Left ventricle myocardium inferior (tissue), 1 donor: ENCODE measurements at places on chromosomes 16 and 17. TPM values are rescaled to one million over a fixed set of nuclear protein-coding genes. Genes with fewer than 3 reads are reported as not detected.
A peak's percentile ranks its signal among the peaks of the same experiment; 100 is the strongest.

- no peak overlapping the region for H3K27ac ChIP-seq
- H3K27me3 ChIP-seq: peaks cover 13% of the 10 kb centered on the region
- H3K4me3 ChIP-seq: no peak overlapping the region
Observed at GRCh38 chr16:28310796-28311195, 18.5 kb downstream of the SBK1 start.

Gene SYT17
- total RNA-seq: 0.49 TPM

DNA sequence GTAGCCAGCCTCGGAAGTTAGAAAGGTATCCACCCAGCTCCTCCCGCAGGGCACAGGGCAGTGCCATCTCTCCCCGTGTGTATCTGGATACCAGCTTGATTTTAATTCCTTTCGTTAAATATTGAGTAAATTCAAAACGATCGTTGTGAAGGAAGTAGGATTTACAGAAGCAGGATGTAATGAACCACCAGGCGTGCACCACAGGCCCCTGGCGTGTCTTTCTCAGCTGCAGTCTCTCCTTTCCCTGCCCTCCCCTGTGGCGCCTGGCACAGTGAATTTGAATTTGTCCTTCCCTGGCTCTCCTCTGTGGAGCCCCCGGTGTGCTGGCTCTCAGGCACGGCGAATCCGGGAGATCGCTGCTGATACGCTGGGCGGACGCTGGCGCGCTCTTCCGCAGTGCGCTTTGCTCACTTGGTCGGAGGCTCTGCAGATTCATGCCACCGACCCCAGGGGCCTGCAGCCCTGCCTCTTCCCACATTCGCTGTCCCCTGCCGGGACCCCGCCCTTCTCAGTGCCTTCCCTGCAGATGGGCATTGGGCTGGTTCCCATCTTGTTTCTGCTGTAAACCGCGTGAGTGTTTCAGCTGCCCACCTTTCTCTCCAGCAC lies 164.6 kb downstream of the RPTOR start:
- no peaks in the 10 kb centered on the region for H3K4me1 ChIP-seq
- no peak overlapping the region for H3K27ac ChIP-seq
- H3K27me3 ChIP-seq: no peaks in the 10 kb centered on the region
- H3K4me3 ChIP-seq: no peak overlapping the region
- peaks cover 18% of the 10 kb centered on the region for H3K36me3 ChIP-seq

Gene TRPV3
- total RNA-seq: 1.0 TPM

GRCh38 chr17:21204935-21205334 lies 9.0 kb downstream of the TMEM11 start:
- H3K4me3 ChIP-seq: no peak overlapping the region
- H3K27ac ChIP-seq: no peak overlapping the region
- peaks cover 95% of the 10 kb centered on the region for H3K4me1 ChIP-seq
- peaks cover 21% of the 10 kb centered on the region for H3K36me3 ChIP-seq

DNA sequence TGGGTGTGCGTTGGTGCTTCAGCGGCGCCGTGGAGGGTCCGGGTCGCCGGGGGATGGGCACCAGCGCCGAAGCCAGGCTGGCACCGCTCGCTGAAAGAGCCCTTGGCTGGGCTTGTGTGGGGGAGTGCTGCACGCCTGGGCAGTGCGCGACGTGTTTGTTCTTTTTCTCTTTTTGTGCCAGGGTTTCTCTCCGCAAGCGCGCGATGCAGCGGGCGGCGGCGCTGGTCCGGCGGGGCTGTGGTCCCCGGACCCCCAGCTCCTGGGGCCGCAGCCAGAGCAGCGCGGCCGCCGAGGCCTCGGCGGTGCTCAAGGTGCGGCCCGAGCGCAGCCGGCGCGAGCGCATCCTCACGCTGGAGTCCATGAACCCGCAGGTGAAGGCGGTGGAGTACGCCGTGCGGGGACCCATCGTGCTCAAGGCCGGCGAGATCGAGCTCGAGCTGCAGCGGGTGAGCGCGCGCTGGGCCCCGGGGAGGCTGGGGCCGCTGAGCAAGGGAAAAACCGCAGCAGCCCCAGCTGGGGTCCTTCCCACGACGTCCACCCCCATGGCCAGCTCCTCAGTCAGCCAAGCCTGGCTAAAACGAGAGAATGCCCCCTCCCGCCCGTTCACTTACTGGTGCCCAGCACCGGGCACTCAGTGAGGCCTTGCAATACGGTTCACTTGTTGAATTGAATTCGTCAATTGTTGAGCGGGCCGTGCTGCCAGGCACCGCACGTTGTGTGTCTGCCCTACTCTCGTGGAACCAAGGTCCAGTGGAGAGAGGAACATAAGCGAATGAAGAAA lies 541 bp downstream of the GPT2 start:
- no peak for DNase-seq
- H3K4me1 ChIP-seq: peaks cover 26% of the 10 kb centered on the region
- H3K4me3 ChIP-seq: peak overlapping the region; percentile 97
- H3K27me3 ChIP-seq: peaks cover 8% of the 10 kb centered on the region

DNA sequence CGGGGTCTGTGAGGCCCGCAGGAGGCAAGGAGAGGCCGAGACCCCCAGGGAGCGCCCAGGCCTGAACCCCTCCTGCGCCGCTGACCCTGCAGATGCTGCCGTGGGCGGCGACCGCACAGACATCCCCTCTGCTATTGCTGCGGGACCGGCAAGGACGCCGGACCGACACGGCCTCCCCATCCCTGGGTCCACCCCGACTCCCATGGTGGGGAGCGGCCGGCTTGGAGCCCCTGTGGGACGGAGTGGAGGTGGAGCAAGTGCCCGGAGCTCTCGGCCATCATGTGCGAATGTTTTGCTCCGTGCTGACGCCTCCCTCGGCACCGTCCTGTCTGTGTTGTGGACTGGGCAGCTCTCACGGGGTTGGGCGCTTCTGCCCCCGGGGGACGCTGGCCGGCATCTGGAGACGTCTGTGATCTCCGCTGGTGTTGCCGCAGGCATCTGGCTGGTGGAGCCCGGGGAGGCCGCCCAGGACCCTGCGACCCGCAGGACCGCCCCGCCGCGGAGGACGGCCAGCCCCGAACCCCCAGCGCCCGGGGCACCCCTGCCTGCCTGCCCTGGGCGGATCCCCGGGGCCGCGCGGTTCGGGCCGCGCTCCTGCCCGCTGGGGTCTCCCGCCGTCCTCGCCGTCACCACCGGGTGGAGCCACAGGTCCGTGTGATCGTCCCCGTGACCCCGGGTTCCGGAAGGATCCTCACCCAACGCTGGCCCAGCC lies 12.8 kb upstream of the GNG13 start:
- H3K27ac ChIP-seq: no peak overlapping the region
- H3K27me3 ChIP-seq: peaks cover 70% of the 10 kb centered on the region
- peaks cover 15% of the 10 kb centered on the region for H3K4me1 ChIP-seq
- no peaks in the 10 kb centered on the region for H3K36me3 ChIP-seq
- DNase-seq: peak; percentile 46
- H3K4me3 ChIP-seq: peak overlapping the region; percentile 55

DNA sequence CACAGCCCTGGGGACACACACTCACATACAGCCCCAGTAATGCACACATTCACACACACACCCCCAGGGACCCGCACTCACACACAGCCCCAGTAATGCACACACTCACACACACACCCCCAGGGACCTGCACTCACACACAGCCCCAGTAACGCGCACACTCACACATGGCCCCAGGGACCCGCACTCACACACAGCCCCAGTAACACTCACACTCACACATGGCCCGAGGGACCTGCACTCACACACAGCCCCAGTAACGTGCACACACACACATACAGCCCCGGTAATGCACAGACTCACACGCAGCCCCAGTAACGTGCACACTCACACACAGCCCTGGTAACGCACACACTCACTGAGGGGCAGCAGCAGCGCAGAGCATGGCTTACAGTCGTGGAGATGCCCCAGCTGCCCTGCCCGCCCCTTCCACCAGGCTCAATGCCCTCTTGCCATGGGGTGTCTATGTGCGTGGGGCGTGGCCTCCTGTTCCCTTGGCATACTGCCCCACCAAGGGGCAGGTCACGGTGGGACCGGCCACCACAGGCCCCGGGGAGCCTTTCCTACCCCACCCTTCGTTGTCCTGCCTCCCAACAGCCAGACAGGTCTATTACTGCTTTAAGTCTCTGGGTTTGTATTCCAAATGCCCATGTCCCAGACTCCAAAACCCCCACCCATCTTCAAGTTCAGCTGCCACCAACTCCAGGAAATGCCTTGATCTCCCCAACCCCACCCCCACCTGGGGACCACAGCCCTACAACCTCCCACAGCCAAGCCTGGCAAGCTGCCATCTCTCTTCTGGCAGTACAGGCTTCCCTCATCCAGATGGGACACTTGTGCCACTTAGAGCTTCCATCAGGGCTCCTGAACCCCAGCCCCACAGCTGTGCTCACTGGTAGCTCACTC lies 2.7 kb downstream of the CCDC102A start:
- H3K4me3 ChIP-seq: peak overlapping the region; percentile 9
- H3K36me3 ChIP-seq: no peaks in the 10 kb centered on the region
- no peaks in the 10 kb centered on the region for H3K27me3 ChIP-seq

DNA sequence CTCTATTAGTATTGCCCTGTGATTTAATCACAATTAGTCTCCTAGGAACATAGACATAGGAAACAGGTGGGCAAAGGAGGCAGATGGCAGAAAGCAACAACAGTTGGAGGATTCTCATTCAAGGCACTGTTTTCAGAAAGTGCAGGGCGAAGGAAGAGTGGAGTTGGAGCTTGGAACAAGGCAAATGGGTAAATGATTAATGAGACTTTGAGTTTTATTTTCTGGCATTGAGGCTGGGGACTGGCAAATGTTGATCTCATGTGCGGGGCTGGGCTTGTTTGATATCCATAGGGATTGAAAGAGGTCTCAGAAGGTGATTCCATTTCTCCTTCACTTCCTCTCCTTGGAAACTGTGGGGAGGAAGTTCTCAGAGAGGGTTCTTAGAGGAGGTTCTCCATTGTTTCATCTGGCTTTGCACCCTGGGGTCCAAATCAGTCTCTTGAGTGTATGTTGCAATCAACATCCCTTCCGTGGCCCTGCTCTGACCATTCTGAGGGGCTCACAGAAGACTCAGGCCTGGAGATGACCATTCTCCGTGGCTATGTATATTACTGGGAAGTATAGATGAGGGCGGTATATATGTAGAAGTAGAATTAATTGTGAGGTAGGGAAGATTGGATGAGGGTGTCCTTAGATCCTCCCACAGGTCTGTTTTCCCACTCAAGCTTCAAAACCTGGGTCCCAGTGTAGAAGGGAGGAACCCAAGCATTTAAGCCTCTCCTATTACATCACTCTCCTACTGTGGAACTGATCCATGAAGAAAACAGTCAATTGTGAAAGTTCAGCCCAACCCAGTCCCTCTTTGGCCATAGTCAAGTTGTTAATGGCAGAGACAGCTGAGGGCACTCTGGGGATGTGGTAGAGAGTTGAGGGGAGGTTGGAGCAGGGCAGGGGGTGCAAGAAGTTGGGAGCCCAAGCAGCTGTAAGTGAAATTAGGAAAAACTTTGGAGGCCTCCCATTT lies 36.5 kb upstream of the SRSF1 start:
- no peak for DNase-seq
- H3K4me3 ChIP-seq: no peak overlapping the region
- H3K36me3 ChIP-seq: no peaks in the 10 kb centered on the region
- no peak overlapping the region for H3K27ac ChIP-seq
- peaks cover 26% of the 10 kb centered on the region for H3K27me3 ChIP-seq
- H3K4me1 ChIP-seq: peaks cover 18% of the 10 kb centered on the region

Gene RNF222
- not detected for total RNA-seq

Gene CMTM2
- not detected for total RNA-seq

Gene CCL17
- total RNA-seq: not detected

- H3K4me3 ChIP-seq: peak overlapping the region; percentile 69
- H3K27me3 ChIP-seq: peaks cover 98% of the 10 kb centered on the region
- DNase-seq: no peak
- peaks cover 21% of the 10 kb centered on the region for H3K4me1 ChIP-seq
- H3K27ac ChIP-seq: peak overlapping the region; percentile 86
Observed at GRCh38 chr16:86565644-86566511, 751 bp upstream of the FOXC2 start.

DNA sequence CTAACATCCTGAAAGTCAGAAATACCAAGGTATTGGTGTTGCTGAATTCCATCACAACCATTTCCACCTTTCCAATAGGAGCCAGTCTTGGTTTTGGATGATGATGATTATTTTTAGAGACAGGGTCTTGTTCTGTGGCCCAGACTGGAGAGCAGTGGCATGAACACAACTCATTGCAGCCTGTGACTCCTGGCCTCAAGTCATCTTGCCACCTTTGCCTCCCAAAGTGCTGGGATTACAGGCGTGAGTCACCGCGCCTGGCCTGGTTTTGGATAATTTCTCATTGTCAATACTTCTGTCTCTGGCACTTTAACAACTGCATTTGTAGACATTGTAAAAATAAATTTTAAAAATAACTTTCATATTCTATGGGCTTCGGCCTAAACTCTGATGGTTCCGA lies 22.6 kb downstream of the STAT5B start:
- no peaks in the 10 kb centered on the region for H3K36me3 ChIP-seq
- no peak for DNase-seq
- H3K27ac ChIP-seq: no peak overlapping the region
- no peak overlapping the region for H3K4me3 ChIP-seq
- H3K4me1 ChIP-seq: peaks cover 43% of the 10 kb centered on the region

DNA sequence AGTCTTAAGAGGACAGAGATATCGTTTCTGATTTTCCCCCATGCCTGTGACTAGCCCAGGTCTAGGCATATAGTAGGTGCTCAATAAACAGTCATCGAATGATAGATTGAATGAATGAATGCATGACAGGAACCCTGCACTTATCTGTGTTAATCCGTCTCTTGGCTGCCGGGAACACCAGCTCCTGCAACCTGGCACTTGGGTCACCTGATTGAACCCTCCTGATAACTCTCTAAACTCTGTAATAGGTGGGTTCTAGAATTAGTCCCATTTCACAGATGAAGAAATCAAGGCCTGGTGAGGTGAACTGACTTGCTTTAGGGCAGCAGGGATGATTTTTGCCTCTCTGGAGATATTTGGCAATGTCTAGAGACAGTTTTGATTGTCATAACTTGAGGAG lies 43.7 kb downstream of the ABCC1 start:
- no peak for DNase-seq
- no peaks in the 10 kb centered on the region for H3K36me3 ChIP-seq
- no peak overlapping the region for H3K27ac ChIP-seq
- H3K4me1 ChIP-seq: peaks cover 58% of the 10 kb centered on the region

DNA sequence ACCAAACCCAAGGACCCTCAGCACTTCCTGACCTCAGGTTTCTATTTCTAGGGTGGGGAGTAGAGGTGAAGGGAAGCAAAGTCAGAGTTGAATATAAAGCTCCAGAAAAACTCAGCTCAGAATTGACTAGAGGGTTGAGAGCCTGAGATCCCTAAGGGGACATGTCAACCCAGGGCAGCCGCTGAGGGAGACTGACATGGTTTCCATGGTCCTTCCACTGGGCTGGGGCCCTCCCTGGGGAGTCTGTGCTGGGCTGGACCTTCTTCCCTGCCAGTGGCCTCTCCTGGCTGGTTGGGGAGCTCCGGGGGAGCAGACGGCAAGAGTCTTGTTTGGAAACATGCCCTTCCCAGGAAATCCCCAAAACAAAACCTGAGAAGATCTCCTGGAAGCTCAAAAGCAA lies 121.3 kb downstream of the METRNL start:
- DNase-seq: peak; percentile 14
- peak overlapping the region; percentile 66 for H3K27ac ChIP-seq
- peaks cover 77% of the 10 kb centered on the region for H3K4me1 ChIP-seq
- no peaks in the 10 kb centered on the region for H3K36me3 ChIP-seq
- no peaks in the 10 kb centered on the region for H3K27me3 ChIP-seq
